ENCODE measurements at places on chromosomes 6 and 20.

DNA sequence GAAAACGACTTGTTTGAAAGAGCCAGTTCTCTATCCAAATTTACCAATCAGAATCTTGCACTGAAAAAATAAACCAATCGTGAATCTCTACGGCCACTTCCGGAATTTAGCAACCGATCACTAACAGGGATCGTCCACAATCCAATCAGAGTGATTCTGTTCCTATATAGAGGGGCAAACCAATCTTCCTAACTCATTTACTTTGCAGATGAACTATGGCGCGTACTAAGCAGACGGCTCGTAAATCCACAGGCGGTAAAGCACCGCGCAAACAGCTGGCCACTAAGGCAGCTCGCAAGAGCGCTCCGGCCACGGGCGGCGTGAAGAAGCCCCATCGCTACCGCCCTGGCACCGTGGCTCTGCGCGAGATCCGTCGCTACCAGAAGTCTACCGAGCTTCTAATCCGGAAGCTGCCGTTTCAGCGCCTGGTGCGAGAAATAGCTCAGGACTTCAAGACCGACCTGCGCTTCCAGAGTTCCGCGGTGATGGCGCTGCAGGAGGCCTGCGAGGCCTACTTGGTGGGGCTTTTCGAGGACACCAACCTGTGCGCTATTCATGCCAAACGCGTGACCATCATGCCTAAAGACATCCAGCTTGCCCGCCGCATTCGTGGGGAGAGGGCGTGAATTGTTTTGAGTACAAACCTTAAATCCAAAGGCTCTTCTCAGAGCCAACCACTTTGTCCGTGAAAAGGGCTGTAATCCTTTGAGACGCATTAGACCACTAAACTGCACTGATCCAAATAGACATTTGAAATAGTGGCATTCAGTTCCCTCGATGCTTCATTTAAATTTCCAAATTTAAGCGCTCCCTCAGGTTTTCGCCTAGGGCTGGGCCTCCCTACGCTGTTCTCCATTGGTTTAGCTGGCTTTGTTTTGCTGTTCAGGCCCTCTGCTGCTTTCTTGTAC is 138.0 kb downstream of the HFE start:
- DNase-seq: no peak

DNA sequence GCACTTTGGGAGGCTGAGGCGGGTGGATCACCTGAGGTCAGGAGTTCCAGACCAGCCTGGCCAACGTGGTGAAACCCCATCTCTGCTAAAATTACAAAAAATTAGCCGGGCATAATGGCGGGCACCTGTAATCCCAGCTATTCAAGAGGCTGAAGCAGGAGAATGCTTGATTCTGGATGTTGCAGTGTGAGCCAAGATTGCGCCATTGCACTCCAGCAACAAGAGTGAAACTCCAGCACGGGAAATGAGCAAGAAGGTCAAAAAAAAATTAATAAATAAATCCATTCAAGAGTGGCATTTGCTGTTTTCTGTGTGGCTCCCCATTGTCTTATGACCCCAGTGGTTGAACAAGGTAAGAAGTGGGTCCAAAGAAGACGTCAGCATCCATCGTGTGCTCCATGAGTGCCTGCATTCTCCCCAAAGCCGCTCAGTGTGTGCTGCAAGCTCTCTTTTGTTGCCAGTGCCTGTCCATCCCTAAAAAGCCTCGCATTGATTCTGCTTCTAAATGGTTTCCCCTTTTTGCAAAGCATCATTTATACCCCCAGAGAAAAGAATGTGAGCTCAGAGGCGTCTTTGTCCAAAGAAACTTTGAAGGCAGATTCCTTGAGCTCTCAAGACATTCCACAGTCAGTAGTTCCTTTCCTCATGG is 38.8 kb upstream of the MAP3K4 start:
- DNase-seq: no peak

GRCh38 chr6:30829639-30830255 is 54.6 kb upstream of the DDR1 start:
- DNase-seq: no peak

- DNase-seq: no peak
Measured at GRCh38 chr20:61763740-61764400, 301.8 kb downstream of the TAF4 start.

GRCh38 chr6:52725535-52726192 is 37.6 kb downstream of the GSTA2 start:
- no peak for DNase-seq

GRCh38 chr6:84260196-84260595 is 32.8 kb upstream of the CEP162 start:
- no peak for DNase-seq

Measured in Right ventricle myocardium inferior (tissue), 1 donor.